ENCODE measurements at places on chromosomes 1 and 21. TPM values are rescaled to one million over a fixed set of nuclear protein-coding genes. Genes with fewer than 3 reads are reported as not detected.

Gene NFASC
- total RNA-seq = 61.9 TPM

Gene STK40
- total RNA-seq = 20.4 TPM

Gene REG4
- not detected for total RNA-seq

Gene CFHR1
- total RNA-seq = 0.16 TPM

Gene MR1
- 19.3 TPM for total RNA-seq

Gene IL19
- not detected for total RNA-seq

Gene PTGER3
- total RNA-seq = 14.8 TPM

Gene KIF2C
- 2.6 TPM for total RNA-seq

Gene DPT
- total RNA-seq = 2.4 TPM

Gene SLFNL1
- total RNA-seq = 0.65 TPM

Gene ROR1
- total RNA-seq = 10.5 TPM

Gene RIMS3
- total RNA-seq = 0.36 TPM

Gene CD1B
- not detected for total RNA-seq

Gene CRP
- total RNA-seq = not detected

Gene CTH
- 6.4 TPM for total RNA-seq

Gene DYNLT4
- total RNA-seq = not detected

Data from hair follicle dermal papilla cell (primary cell).